ENCODE measurements at places on chromosomes 7 and 10. TPM values are rescaled to one million over a fixed set of nuclear protein-coding genes. Genes with fewer than 3 reads are reported as not detected.

GRCh38 chr10:17617031-17617911 is at the start of gene HACD1:
Gene HACD1 (minus strand): TSS chr10:17617374. CDS start chr10:17617339, 35 bp downstream.
- peak within 1 kb of the TSS; percentile 88 for H3K4me3 ChIP-seq
- peaks cover 6% of the 10 kb centered on the region for H3K4me1 ChIP-seq
- peak; percentile 85 for DNase-seq
- peak within 1 kb of the TSS; percentile 48 for H3K27ac ChIP-seq
- no peaks in the 10 kb centered on the region for H3K36me3 ChIP-seq

Gene POT1
- total RNA-seq, result 31.0 TPM

Gene SCIN
- not detected for total RNA-seq

Gene CALML5
- total RNA-seq, result not detected

Gene CFAP46
- not detected for total RNA-seq

Gene HOXA13
- not detected for total RNA-seq

DNA sequence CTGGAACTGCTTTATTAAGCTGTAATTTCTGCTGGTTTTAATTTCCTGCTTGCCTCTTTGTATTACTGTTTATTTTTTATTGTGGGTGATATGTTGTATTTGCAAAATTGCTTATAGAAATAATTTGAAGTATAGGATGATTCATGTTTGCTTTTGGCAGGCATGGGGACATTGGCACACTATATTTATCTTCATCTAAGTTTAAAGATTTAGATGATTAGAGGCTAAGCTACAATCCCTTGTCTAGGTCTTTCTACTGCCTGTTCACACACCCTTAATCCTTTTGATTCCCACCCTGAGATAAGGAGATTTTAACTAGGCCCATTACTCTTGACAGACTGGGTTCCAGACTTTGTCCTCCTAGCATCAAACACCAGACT is 182.8 kb upstream of the KAT6B start:
- H3K36me3 ChIP-seq, result peaks cover 15% of the 10 kb centered on the region
- H3K4me3 ChIP-seq, result no peak overlapping the region
- DNase-seq, result no peak
- no peaks in the 10 kb centered on the region for H3K4me1 ChIP-seq
- H3K27me3 ChIP-seq, result no peaks in the 10 kb centered on the region
- no peak overlapping the region for H3K27ac ChIP-seq

DNA sequence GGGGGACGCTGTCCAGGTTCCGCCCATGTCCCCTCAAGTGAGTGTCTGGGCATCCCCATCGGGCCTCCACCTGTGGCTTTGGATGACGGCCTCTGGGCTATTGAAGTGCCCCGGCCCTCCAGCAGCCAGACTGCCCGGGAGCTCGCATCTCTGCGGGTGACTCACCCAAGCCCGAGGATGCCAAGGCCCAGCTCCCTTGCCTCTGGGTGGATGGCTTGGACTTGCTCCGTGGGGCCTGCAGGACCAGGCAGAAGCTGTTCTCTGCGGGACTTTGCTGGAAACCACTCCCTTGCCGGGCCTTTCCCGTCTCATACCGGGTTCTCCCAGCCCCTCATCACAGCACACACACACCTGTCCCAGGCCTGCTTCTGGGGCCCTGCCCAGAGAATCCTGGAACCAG is 22.4 kb downstream of the DPYSL4 start:
- H3K36me3 ChIP-seq, result no peaks in the 10 kb centered on the region
- no peak for DNase-seq
- H3K4me3 ChIP-seq, result no peak overlapping the region
- H3K27me3 ChIP-seq, result peaks cover 2% of the 10 kb centered on the region

DNA sequence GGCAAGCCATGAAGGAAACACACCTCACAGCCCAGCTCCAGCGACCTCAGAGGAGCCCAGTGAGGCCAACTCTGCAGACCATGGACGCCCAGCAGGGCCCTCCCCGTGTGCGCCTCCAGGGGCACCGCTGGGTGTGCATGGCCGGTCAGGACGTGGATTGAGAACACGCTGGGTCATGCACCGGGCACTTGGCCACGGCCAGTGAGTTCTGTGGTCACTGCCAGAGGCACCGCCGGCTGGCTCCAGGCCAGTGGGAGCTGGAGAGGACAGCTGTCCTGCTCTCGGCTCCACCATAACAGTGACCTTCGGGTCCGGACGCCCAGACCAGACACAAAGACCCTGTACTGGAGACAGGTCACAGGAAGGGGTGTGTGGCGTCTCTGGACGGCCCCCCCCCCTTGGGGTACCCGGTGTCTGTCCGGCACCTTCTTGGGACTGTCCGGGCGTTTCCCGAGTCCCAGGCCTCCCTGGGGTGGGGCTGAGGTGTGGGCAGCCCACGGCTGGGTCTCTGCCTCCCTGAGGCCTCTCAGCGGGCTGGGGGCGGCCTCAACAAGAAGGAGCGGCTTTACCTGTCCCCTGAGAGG is 50.4 kb upstream of the NKX6-2 start:
- H3K27me3 ChIP-seq, result no peaks in the 10 kb centered on the region
- DNase-seq, result no peak

Gene ACTA2
- 8.9 TPM for total RNA-seq

Gene EEPD1
- 0.61 TPM for total RNA-seq

- no peak overlapping the region for H3K4me3 ChIP-seq
- H3K27me3 ChIP-seq, result no peaks in the 10 kb centered on the region
- no peak for DNase-seq
- H3K27ac ChIP-seq, result no peak overlapping the region
Observed at GRCh38 chr7:149228831-149229471, 10.5 kb upstream of the ZNF212 start.

DNA sequence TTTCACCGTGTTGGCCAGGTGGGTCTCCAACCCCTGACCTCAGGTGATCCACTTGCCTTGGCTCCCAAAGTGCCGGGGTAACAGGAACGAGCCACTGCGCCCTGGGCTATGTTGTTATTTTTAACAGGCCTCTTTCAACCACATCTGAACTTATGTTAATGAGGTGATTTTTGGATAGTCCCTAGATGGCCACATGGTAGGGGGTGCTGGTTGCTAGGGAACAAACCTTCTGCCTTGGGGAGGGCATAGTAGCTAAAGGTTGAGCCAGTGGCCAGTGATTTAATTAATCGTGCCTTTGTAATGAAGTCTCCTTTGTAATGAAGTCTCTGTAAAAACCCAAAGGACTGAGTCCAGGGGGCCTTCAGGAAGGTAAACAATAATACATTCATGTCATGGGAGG is 9.1 kb downstream of the COMTD1 start:
- H3K4me1 ChIP-seq, result peaks cover 51% of the 10 kb centered on the region
- H3K4me3 ChIP-seq, result no peak overlapping the region
- H3K36me3 ChIP-seq, result peaks cover 75% of the 10 kb centered on the region
- no peak overlapping the region for H3K27ac ChIP-seq
- no peaks in the 10 kb centered on the region for H3K27me3 ChIP-seq

Gene SGPL1
- 98.9 TPM for total RNA-seq

Gene SLC16A9
- 4.4 TPM for total RNA-seq

Gene VPS37D
- total RNA-seq, result 0.40 TPM

DNA sequence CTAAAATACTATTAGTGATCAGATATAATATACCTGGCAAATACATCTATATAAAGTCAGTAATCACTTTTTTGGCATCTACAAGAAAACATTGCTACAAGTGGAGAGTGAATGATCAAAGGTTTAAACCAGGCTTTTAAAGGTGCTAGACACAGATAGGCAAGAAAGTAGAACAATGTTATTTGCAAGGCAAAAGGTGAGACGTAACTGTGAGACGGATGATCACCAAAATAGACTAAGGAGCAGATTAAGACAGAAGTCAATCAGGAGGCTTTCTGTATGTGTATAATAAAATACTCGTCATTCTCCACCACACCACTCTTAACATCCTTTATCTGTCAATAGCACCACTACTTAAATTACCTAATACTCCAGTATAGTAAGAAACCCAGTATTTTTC is 8.3 kb downstream of the ANXA7 start:
- no peak for DNase-seq
- no peaks in the 10 kb centered on the region for H3K27me3 ChIP-seq
- H3K27ac ChIP-seq, result no peak overlapping the region

DNA sequence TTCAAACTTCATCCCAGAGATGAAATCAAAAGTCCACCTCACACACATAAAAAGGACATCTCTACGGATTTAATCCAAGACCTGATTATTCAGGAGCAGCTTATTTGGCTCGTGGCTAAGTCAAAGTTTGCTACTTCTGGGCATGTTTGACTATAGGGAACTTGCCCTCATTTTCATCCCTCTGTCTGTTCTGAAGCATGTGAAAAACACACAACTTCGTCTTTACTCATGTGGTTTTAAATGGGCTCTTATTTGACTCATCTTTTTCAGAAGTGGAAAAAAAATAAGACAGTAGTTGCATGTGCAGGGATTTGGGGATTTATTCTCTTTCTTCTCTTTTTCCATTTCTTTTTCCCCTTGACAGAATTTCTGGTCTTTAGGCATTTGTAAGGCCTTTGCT is 295.9 kb downstream of the TFEC start:
- H3K36me3 ChIP-seq, result no peaks in the 10 kb centered on the region
- no peak overlapping the region for H3K27ac ChIP-seq
- no peak for DNase-seq
- H3K27me3 ChIP-seq, result no peaks in the 10 kb centered on the region
- no peak overlapping the region for H3K4me3 ChIP-seq
- no peaks in the 10 kb centered on the region for H3K4me1 ChIP-seq

Gene GPR37
- total RNA-seq, result not detected

DNA sequence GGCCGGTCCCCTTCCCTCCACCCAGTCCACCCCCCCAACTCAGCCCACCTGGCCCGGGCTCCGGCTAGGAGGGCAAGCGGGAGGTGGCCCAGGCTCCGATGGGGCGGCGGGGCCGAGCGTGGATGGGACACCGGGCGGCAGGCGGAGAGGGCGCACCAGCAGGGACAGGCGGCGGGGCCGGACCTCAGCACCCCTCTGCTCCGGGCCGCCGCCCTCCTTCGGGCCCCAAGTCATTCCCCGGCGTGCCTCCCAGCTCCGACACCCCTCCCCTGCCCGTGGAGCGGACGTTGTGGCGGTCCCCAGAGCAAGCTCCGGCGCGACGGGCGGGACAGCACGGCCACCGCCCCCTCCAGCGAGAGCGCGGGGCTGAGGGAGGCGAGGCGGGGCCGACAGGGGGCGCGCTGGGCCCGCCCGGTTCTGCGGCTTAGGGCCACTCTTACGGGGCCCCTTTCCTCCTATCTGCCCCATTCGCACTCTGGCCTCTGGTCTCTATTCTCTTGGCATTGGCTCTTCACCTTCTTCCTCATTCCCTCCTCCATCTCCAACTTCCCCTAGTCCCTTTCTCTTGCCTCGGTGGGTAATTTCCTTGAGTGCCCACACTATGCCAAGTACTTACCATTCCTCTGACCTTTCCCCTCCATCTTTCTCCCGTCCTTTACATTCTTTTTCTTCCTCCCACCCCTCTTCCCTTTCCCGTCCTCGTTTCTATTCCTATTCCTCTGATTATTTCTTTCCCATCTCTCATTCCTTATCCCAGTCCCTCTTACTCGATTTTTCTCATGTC is 701 bp upstream of the GBX1 start:
- no peak overlapping the region for H3K27ac ChIP-seq
- peaks cover 12% of the 10 kb centered on the region for H3K4me1 ChIP-seq
- peaks cover 43% of the 10 kb centered on the region for H3K27me3 ChIP-seq
- H3K4me3 ChIP-seq, result peak overlapping the region; percentile 74
- H3K36me3 ChIP-seq, result no peaks in the 10 kb centered on the region

DNA sequence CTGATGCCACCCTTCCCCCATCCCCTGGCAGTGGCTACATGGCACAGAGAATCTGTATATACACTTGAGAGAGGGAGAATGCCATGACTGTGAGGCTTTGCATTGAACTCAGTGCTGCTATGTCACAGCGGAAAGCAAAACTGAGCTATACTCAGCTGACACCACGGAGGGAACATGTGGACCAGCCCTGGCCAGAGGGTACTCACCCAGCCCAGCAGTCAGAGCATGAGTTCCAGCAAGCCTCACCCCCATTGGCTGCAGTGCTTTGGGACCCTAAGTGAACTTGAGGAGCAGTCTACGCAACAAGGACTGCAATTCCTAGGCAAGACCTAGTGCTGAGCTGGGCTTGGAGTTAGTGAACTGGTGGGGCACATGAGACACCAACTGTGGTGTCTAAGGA is 10.3 kb upstream of the AOC1 start:
- H3K4me3 ChIP-seq, result no peak overlapping the region
- no peaks in the 10 kb centered on the region for H3K36me3 ChIP-seq
- peaks cover 13% of the 10 kb centered on the region for H3K27me3 ChIP-seq
- no peak overlapping the region for H3K27ac ChIP-seq
- DNase-seq, result no peak
- H3K4me1 ChIP-seq, result no peaks in the 10 kb centered on the region
